ENCODE measurements at places on chromosomes 3 and 15.

DNA sequence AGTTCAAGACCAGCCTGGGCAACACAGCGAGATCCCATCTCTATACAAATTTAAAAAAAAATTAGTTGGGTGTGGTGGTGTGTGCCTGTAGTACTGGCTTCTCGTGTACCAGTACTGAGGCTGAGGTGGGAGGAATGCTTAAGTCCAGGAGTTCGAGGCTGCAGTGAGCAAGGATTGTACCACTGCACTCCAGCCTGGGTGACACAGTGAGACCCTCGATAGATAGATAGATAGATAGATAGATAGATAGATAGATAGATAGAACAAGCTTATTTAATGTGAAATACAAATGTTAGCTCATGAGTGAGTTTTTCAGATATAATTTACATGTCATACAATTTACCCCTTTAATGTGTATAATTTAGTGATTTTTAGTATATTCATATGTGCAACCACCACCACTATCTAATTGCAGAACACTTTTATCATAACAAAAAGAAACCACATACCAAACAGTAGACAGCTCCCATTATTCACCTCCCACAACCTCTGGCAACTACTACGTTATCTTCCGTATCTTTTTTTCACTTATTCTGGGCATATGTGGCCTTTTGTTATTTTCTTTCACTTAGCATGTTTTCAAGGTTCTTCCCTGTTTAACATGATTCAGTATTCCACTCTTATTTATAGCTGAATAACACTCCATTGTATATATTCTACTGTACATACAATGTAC, 13.1 kb upstream of the PRRT3 start:
- no peak for DNase-seq

DNA sequence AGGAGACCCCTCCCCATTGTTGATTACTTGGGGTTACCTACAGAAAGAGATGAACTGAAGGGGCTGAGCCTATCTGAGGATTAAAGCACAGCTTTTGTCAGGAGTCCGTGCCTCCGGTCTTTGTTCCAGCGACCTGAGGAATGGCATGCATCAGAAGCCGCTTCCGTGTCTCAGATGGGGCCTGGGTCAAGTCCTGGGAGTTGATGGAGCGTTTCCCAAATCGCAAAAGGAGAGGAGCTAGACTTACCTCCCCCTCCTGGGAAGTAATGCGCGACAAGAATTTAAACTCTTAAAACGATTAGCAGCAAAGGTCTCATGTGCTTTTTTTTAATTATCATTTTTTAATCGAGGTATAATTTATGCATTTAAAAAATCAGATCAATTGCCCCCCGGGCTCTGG, 983 bp upstream of the ALDH1A3 start:
- no peak for DNase-seq

GRCh38 chr15:32657198-32657883, 15.8 kb downstream of the SCG5 start:
- no peak for DNase-seq

DNA sequence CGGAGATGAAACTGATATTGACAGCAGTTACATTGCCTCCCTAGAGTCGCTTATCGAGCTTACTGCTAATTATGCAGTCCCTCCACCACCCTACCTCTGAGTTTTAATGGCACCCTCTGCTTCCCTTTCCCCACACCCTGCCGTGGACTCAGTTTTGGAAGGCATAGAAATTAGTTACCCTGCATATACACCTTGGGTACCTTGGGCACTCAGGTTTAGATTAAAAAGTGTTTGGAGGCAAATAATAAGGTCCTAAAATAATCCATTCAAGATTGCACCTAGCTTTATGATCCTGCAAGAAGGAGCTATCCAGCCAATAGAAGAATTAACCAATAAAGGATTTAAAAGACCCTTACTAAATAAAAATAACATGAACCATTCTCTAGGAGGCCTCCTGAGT, 117.8 kb upstream of the AGBL1 start:
- no peak for DNase-seq

DNA sequence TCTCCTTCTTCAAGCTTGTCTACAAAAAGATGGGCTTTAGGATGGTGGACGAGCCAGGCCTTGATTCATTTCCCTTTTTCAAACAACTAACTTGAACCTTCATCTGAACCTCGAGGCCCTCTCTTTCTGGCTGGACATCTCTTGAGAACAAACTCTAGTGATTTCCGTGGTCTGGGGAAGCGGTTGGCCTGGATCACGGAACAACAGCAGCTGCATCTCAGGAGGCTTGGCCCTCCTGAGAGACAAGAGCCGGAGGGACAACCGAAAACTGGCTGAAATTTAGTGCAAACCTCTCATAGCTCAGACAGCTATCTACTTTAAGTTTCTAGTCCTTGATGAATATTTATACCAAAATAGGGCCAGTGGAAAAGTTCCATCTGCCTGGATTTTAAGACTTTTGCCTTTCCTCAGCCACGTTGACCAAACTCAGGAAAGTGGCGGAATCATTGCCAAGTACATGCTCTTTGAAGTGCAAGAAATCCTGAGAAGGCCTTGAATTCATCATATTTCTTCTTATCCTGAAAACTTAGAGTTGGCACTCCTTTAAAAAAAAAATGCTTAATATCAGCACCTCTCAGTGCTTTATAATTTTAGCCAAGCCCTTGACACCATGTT, 14.5 kb downstream of the LMCD1 start:
- no peak for DNase-seq

- DNase-seq: no peak
Observed at GRCh38 chr15:70079888-70080287, 17.8 kb downstream of the TLE3 start.

GRCh38 chr3:49133226-49133951, 539 bp upstream of the LAMB2 start:
- DNase-seq: no peak

DNA sequence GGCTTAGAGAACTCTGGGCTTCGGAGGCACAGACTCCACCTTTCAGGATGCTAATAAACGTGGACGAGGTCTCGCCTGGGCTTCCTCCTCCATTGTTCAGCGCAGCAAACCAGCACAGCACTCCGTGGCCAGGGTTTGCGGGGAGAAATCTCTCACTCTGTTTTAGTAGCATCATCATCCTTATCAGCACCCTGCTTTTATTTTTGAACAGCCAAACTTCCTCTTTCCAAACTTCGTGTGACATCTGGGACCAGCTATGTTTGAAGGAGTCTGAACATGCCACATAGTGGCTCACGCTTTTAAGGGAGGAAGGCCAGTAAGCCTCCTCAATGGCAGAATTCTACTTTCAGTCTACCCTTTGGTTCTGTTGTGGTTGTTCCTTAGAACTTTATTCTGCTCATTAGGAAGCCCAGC, 149.0 kb downstream of the PGPEP1L start:
- no peak for DNase-seq

DNA sequence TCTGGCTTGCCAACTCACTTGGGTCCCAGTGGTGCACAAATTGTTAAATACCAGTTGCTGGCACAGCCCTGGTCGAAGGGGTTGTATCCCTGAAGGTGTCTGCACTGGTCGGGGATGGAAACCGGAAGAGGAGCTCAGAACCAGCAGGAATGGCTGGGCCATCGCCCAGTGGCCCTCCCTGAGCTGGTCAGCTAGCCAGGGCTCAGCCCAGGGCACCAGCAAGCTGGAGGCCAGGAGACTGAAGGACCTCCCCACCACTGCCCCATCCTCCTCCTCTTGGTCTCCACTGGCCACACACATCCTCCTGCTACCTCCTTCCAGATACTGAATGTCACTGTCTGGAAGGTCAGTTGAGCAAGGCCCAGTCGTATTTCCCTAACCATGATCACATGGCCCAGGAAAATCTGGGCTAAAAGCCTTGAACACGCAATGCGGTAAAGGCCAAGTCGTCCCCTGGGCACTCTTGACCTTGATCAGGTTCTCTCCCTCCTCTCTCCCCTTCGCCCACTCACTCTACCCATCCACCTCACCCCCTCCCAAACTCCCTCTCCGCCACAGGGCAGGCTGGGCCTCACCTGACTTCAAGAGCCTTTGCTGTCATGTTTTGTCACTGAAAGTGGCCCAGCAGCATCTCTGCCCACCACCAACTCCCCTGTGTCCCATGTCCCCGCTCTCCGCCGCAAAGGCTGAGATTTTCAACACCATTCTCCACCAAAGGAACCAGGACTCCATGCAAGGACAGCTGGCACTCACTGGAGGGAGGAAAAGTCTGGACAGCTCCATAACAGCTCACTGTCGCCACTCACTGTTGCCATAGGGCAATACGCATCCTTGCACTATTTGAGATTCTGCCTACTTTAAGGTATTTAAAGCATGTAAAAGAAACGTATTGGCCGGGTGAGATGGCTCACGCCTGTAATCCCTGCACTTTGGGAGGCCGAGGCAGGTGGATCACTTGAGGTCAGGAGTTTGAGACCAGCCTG, 12.1 kb downstream of the ZDHHC19 start:
- no peak for DNase-seq
